ENCODE measurements at places on chromosomes 2 and 18. TPM values are rescaled to one million over a fixed set of nuclear protein-coding genes. Genes with fewer than 3 reads are reported as not detected.

DNA sequence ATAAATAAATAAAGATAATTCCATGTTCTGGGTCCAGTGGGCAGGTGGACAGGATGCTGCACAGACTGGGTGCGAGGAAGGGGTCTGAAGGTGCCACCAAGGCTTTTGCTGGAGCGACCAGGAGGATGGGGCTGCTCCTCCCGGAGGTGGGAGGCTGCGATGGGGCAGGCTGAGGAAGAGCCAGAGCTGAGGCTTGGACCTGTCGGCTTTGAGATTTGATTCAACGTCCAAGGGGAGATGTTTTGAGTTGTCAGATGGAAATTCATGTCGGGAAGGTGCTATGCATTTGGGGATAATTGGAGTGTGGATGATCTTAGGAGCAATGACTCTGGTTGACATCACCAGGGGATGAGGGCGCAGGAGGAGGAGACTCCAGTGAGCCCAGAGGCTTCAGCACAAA, 11.7 kb downstream of the ALLC start:
- DNase-seq = no peak

DNA sequence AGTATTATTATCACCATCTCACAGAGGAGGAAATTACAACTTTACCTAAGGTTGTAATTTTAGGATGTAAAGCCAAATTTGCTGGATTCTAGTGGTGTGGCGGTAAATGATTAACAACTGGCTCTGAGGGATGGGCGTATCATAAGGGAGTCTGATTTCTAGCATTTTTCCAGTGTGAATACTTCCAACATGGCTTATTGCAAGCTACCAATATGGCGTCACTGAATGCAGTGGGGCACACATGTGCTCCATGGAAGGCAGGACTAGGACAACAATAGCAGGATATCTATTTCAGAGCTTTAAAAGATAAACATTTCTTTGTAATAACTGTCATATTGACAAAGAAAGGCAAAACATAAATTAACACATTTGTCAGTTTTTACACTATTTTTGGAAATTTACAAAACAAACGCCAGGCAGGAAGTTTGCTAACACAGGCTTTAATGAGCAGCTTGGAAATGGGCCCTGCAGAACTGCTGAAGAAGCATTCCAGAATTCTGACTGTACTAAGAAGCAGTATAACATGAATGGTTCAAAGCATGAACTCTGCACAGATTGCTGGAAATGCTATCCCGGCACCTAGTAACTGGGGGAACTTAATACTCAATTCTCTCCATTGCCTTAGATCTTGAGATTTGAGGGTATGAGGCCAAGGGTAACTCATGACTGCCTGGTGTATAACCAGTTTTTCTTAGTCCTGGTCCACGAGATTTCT, 439.3 kb upstream of the MAP2 start:
- no peak for DNase-seq

- no peak for DNase-seq
Observed at GRCh38 chr18:79693561-79694205, 14.1 kb downstream of the CTDP1 start.

- DNase-seq = no peak
Observed at GRCh38 chr2:170238776-170239175, 60.8 kb downstream of the MYO3B start.

DNA sequence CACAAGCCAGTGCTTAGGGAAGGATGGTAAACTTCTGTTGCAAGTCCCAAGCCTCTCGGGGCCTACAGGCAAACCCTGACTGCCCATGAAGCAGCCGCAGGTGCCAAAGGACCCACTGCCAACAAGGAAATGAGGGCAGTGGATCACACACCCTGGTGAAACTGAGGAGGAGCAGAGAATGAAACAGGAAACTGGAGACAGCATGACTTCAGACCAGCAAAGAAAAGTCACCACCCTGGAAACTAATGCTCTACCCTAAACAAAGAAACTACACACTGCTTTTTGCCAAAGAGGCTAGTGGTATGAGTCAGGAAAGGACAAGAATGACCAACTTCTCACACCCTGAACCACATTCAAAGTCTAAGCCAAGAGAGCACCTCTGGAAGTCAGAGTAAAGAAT, 97.2 kb downstream of the MYO5B start:
- no peak for DNase-seq

PRKAG3 gene
- total RNA-seq = not detected

CAPG gene
- 76.4 TPM for total RNA-seq

DNA sequence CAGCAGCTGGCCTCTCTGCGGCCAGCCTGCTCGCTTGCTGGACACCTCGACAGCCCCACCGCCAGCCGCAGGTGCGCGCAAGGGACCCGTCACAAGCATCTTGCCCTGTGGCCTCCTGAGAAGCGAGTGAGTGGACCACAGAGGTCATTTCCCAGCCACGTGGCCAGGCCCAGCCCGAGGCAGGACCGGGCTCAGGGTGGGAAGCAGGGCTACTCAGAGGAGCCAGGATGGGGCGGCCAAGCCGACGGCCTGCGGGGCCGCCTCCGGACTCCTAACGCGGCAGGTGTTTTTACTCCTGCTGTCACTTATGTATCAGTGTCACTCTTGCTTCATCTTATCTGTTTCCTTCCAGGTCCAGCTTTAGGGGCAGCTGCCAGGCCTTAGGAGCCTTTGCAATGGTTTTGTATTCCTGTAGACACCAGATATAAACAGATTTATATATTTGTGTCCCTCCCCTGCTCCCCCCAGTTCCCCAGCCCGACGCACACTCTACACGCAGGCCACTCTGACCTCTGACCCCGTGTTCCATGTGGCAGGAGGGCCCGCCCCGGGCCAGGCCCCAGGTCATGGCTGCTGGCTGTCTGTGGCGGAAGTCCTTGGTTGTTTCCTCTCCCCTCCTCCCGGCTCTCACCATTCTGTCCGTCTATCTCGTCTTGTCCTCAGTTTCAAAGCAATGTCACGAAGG, 236.4 kb downstream of the ATAD2B start:
- DNase-seq = no peak

TSPYL6 gene
- total RNA-seq = not detected

DNA sequence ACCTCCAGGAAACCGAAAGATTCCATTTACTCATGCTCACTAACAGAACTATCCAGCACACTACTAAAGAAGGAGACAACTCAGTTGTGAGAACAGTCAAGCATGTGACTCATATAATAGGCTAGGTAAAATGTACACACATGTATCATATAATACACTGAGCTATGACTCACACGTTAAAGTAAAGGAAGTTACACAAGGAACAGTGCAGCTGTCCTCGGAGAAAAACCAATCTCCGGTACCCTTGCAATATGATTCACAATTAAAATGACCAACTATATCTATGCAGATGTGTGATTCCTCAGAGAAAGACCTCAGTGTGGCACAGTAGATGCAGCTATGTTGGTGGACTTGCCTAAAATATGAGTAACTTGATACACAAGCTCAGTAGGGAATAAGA, 76.5 kb downstream of the STRN start:
- no peak for DNase-seq

SLC1A4 gene
- 41.4 TPM for total RNA-seq

- DNase-seq = no peak
Observed at GRCh38 chr2:69993048-69993565, 31.7 kb upstream of the ASPRV1 start.

DNA sequence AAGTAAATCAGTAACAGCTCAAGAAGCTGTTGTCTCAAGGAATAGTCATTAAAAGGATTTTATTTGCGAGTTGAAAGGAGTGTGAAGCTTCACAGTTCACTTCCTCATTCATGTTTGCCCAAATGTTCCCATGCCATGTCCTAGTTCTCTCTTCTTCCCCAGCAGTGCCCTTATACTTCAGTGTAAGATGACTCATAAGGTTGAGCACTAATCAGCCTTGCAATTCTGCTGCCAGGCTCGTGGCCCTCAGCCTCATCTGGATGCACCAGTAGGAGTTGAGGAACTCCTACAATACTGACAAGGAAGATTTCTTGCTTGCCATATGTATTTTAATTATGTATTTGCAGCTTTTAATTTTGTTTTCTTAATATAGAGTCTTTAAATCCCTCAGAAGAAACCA, 1980.4 kb downstream of the SUCLG1 start:
- DNase-seq = no peak

DNA sequence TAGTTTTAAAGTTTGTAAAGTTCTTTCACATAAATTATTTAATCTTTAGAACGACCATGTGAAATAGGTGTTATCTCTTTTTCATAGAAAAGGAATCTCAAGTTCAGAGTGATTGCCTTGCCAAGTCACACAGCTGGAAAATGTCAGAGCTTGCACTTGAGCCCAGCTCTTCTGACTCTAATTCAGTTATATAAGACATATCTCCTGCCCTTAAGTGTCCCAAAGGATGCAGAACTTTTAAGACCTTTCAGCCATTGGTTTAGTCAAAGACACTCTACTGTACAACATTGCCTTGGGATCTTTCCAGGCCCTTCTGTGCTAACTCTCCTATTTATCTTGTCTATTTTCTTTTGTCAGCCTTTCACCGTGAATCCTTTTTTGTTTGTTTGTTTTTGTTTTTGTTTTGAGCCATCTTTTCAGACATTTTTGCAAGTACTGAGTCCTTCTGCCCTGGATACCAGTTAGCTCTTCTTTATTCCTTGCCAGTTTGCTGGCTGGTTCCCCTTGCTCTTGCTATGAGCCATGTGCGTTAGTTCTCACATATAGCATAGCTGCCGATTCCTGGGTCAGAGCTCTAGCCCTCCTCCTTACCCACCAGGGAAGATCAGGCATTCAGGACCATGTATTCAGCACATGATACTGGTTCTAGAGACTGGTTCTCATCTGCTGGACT, 160.0 kb upstream of the MYO3B start:
- no peak for DNase-seq

DNA sequence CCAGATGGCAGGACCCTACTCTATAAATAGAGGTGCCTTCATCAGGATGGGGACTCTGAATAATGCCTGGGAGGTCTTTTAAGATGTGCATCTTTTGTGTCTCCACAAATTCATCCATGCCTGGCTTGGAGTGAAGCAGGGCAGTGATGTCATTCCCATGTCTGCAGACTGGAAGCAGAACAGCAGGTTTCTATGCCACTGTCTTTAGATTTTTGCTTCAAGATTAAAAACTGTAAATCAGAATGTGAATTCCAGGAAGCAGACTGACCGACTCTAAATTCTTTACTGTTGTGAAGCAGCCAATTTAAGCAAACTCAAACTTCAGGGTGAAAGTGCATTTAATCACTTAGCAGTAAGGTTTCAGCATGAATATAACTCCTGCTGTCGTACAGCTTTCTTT, 159.3 kb downstream of the SCG2 start:
- DNase-seq = no peak

SCN2A gene
- 1.5 TPM for total RNA-seq

GRCh38 chr2:143957321-143957720, 562.6 kb downstream of the ZEB2 start:
- DNase-seq = no peak

LINC00305 gene
- 16.4 TPM for total RNA-seq

GRCh38 chr2:118047380-118047826, 33.5 kb upstream of the CCDC93 start:
- DNase-seq = no peak

C2orf78 gene
- total RNA-seq = not detected

DNA sequence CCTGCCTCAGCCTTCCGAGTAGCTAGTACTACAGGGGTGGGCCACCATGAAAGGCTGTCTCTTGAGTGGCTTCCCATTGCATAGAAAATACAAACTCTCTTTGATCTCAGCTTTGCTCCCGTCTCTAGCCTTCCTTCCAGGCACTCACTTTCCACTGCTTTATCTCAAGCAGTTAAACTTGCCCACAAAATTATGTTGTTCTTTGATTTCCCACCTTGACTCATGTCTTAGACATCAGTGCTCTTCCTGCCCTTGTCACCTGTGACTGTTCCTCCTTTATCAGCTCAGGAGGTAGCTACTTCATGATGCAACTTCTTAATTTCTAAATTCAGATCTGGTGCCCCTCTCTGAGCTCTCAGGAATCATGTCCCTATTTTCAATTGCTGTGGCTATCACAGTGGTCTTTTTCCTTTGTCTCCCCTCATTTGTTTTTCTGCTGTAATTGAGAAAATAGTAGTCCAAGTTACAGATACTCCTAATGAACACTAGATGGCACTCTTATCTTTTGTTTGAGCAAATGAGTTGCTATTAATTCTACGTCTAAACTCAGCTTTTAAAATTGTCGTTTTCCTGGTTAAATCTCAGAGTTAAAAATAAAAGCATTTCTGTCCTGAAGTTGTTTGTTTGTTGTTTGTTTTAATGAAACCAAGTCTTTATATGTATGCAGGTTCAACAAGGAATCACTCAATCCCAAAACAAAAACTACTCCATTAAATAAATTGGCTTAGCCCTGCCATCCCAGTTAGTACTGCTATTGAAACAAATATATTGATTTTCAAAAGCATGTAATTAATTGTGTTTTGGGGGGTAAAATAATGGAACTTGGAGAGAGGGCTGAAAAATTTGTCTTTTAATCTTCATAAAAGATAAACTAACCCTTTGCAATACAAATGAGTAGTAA, 46.9 kb upstream of the GREB1L start:
- DNase-seq = no peak

TMEM185B gene
- 38.4 TPM for total RNA-seq

ERFE gene
- total RNA-seq = 0.41 TPM

DNA sequence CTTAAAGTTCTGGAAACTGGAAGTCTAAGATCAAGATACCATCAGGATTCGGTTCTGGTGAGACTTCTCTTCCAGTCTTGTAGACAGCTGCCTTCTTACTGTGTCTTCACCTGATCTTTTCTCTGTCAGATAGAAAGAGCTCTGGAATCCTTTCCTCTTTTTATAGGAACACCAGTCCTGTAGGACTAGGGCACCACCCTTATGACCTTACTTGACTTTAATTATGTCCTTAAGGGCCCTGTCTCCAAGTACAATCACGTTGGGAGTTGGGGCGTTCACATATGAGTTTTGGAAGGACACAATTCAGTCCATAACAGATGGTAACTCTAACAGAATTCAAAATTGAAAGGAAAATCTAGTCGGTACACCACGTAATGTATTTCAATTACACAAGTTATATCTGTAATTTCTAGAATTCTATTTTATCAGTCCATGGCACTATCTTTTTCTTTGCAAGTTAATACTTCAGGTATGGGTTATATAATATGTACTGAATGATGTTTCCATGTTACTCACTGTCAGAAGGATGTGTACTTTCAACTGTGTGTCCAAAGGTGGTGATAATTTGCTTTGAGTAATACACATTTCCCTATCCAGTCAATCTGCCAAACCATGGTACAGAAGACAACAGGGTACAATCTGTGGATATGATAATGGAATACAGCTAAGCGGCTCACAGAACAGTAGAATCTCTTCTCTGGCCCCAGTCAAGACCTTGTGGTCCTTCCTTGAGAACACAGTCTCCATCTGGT, 1.2 kb upstream of the SCYGR5 start:
- DNase-seq = no peak

GRCh38 chr2:240419271-240419670, 16.2 kb upstream of the GPC1 start:
- no peak for DNase-seq

GRCh38 chr18:3675446-3675845, 225.5 kb downstream of the TGIF1 start:
- DNase-seq = no peak

KIF5C gene
- 50.6 TPM for total RNA-seq

DNA sequence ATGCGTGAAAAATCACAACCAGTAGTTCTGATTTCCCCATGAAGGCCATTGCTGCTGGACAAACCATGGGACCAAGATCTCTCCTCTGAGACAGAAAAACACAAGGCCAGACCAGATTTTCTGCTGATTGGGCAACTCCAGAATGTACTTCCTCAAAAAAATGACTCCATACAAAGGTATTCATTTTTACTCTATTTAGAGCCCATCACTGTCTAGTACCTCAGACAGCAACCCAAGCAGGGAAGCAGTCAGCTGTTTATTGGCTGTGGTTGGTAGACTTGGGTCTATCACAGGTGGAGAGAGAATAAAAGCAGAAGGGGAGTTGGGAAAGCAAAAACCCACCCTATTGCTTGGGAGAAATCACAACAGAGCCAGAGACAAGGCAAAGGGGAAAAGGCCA, 219.9 kb downstream of the PIK3C3 start:
- no peak for DNase-seq

NBEAL1 gene
- total RNA-seq = 11.6 TPM
